ENCODE measurements at places on chromosomes 6 and 20. TPM values are rescaled to one million over a fixed set of nuclear protein-coding genes. Genes with fewer than 3 reads are reported as not detected.

- no peak for DNase-seq
Observed at GRCh38 chr6:127963495-127963894, 62.6 kb upstream of the THEMIS start.

DNA sequence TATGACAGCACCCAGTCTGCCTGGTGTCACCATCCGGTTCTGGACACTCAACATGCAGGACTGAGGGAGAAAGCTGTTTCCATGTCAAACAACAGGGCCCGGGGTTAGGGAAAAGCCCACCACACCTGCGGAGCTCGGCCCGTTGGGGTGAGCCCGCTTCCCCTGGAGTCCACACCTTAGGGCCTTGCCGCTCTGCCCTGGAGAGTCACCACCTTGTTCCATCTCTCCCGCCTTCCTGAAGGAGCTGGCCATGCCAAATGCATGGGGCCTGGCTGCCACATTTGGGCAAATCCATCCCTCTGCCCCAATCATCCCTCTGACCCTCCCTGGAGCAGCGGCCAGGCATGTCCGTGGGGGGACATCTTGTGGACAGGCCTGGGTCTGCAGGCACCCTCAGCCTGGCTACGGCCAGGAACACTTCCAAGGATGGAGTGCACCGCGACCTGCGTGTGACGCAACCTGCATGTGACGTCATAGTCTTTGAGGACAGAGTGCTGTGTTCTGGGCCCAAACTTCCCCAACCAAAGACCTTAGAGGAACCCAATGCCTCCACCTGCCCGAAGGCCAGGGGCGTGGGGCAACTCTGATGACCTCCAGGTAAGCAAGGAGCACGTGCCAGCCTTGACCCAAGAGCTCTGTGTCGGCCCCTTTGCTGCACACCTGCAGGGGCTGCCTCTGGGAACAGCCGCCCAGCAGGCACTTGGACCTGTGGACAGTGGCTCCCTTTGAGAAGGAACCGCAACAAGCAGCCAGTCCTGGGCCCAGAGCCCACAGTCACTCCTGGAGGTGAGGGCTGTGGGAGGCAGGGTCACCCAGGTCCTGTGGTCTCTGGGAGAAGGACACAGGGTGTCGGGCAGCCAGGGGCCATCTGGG lies 1.7 kb downstream of the CABLES2 start:
- peak; percentile 64 for DNase-seq

DNA sequence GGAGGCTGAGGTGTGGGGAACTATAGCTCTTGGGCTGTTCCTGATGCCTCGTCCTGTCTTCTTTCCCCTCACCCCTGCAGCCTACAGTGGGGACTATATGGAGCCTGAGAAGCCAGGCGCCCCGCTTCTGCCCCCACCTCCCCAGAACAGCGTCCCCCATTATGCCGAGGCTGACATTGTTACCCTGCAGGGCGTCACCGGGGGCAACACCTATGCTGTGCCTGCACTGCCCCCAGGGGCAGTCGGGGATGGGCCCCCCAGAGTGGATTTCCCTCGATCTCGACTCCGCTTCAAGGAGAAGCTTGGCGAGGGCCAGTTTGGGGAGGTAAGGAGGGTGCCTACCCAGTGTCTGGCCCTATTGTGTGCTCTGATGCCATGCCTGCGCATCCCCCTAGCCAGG lies 11.5 kb upstream of the GTF2H4 start:
- no peak for DNase-seq

GRCh38 chr20:458776-459175 lies 3.6 kb downstream of the TBC1D20 start:
- no peak for DNase-seq

- DNase-seq, result no peak
Observed at GRCh38 chr20:17406051-17406590, 125.1 kb downstream of the BFSP1 start.

DNA sequence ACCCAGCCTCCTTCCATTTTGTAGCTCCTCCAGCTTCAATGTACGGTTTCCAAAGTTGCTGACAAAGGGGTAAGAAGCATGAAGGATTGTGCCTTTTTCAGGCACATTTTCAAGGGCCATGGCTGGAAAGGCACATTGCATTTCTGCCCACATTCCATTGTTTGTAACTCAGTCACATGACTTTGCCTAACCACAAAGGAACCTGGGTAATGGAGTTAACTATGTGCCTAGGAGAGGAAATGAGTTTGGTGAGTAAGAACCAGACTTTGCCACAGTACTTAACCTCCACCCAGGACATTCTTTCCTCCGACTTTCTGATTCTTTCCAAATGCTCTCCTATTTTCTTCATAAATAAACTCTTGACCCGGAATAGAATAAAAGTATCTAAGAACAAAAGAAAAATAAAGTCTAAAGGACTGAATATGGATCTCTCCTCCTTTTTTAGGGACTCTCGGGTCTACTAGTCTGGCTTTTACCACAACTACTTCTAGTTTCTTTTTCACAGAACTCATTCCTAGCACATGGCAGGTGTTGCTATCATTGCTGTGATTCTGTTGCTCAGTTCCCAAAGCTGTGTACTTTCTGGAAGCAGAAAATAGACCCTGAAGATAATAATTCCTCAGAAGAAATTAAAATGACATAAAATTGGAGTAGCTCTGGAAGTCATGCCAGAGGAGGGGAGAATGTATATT lies 81.5 kb upstream of the ISM1 start:
- DNase-seq, result no peak

- DNase-seq, result no peak
Observed at GRCh38 chr6:52336919-52337561, 24.9 kb upstream of the PAQR8 start.

DNA sequence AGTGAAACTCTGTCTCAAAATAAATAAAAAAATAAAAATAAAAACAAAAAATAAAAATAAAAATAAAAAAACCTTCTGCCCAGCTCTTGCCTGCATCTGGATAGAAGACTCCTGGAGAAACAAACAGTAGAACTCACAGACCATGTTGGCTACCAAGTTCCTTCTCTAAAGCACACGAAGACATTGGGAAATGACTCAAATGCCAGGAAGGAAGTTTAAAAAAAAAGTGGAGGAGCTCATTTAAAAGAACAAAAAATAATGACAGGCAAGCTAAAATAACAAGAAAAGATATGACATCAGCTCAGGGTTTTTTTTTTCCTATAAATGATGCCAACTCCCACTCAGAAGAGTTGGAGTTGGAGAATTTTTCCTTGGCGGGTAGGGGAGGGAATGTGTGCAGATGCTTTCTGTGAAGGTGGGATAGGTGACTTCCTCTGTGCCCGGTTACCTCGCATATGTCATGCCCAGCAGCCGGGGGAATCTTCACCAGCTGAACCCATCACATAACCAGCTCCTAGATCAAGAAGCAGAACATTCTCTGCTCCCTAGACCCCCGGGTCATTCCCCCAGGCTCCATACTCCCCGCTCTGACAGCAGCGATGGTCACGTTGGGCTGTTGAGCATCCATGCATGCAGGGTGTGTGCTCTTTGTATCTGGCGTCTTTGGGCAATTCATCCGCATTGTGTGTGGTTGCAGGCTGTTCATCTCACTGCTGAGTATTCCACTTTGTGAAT lies 17.3 kb upstream of the CD93 start:
- no peak for DNase-seq

GRCh38 chr6:157185171-157185570 lies 138.1 kb downstream of the TMEM242 start:
- no peak for DNase-seq

DNA sequence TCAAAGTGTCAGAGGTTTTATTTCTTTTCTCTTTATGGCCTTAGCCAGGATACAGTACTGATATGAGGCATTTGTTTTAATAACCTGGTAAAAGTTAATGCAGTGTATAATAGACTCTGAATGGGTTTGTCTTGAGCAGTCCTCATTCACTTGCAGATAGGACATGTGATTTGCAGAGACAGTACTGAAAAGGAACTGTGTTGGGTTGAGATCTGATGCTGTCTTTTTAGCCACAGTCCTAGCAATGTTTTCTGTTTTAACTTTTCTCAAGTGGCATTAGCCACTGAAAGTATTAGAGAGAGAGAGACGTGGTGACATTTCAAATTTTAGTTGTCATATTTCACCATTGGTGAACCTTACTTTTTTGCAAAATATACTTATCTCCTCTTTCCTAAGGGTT lies 547.2 kb upstream of the MAN1A1 start:
- DNase-seq, result no peak

DNA sequence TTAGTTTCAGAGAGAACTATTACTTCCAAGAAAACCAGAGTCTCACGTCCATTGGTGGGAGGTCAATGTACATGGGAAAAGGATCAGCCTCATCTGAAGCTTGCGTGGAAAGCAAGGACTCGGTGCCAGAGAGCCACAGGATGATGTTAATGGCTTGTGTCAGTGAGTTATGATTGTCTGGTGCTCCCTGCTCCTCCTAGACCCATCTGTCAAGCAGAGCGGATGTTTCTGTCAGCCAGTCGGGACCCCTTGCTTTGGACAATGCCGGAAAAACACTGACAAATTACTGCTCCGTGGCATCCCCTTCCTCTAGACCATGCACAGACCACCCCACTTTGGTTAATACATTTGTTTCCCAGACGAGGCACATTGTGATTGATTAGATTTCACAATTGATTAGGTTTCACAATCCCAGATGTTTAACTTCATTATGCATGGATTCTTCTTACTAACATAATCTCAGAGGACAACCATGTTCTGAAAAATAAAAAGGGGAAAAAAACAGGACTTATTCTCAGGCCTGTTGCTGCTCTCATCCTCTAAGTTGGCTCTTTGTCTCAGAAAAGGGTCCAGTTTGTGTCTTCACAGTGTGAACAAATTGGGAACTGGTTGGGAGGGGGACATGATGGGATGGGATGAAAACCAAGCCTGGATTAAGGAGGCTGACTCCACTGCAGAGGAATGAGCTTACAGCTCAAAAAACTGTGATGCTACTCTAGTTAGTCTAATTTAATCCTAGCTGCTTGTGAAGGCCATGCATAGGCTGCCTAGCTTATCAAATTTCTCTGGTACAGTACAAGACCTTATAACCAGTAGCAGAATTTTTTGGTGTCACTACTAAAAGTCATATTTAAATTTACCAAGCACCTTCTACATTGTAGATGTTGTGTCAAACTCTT lies 51.9 kb downstream of the UNC5CL start:
- no peak for DNase-seq

GRCh38 chr6:130788954-130789353 lies 38.3 kb upstream of the SMLR1 start:
- DNase-seq, result no peak

GRCh38 chr6:23302514-23302913 lies 733.1 kb downstream of the HDGFL1 start:
- no peak for DNase-seq

GRCh38 chr6:133548423-133549159 lies 307.4 kb downstream of the EYA4 start:
- no peak for DNase-seq

DNA sequence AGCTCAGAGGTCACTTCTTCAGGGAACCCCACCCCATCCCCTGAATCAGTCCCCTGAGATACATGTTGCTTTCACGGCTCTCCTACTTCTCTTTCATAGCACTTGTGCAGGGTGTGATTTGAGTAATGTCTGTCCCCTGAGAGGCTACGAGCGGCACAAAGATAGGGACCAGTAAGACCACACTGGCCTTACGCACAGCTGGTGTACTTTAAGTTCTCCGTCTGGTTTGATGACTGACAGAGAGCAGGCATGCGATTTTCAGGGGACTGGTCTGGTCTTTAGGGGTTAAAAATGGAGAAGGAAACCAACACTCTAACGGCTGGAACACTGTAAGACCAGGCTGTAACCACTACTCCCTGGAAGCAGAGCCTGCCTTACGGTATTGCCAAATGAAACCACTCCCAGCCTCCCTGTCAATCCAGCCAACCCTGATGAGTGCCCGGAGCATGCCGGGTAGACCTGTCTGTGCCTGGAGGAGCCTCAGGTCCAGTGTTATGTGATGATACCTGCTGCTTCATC lies 47.1 kb downstream of the ELMO2 start:
- DNase-seq, result no peak

- no peak for DNase-seq
Observed at GRCh38 chr6:166307082-166308032, 835 bp downstream of the PRR18 start.

DNA sequence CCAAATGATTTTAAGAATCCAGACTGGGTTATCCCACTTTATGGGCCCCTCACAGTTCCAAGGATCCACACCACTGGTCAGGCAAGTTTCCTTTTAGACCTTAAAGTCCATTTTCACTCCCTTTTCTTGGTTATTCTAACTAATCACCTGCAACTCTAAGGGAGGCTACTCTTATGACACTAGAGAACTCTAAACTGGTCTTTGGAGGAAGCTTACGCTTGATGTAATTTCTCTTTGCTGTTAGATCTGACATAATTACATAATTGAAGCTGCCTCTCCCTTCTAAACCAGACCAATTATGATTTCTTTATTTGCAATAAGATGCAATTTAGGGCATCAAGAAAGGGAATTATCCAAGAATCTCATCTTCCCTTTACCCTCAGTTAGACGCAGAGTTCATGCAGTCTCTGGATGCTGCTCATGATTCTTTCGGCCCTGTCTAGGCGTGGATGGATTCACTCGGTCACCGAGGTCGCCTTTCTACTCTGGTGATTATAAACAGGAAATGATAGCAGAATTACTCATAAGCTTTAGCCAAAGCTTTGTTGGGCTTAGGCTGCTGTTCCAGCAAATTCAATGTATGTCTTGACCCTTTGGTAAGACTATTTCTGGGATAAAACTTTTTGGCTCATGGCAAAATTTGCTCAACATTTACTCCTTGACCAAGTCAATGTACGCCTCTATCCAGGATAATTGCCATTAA lies 166.4 kb upstream of the PRND start:
- peak; percentile 41 for DNase-seq

- no peak for DNase-seq
Observed at GRCh38 chr6:100160930-100161329, 166.9 kb upstream of the MCHR2 start.

- DNase-seq, result no peak
Observed at GRCh38 chr20:32495949-32496348, 89.2 kb downstream of the NOL4L start.

GRCh38 chr20:3165473-3166337 lies 6.0 kb upstream of the FASTKD5 start:
- DNase-seq, result no peak

DNA sequence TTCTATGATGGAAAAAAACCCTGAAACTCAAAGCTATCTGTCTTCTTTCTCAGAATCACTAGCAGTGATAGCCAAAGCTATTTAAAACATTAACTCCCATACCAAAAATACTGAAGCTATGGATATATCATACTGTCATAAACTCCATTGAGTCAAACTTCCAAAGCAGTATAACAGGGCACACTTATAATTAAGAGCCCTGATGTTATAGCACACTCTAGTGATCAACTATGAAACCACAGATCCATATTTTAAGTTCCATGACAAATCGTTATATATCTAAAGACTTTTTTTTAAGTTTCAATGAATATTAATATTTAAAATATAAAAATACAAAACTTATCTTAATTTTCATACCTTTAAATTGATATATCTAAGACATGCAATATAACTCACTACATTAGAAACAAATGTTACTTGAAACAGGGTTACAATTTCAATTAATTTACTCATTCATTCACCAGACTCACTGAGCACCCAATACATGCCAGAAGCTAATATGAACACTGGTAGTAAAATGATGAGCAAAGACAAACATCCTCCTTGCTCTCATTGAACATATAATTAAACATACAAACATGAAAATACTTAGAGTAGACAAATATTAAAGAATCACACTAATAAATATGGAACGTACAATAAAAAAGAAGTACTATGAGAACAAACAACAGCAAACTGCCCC lies 69.3 kb downstream of the IBTK start:
- no peak for DNase-seq

The HLA-DRB5 gene
- not detected for total RNA-seq

The CRISP3 gene
- total RNA-seq, result 0.48 TPM

The MAVS gene
- 53.6 TPM for total RNA-seq

The BPIFB2 gene
- total RNA-seq, result not detected

The OLIG3 gene
- total RNA-seq, result not detected

The POPDC3 gene
- total RNA-seq, result 14.8 TPM

The CAGE1 gene
- total RNA-seq, result 0.13 TPM

The CRIP3 gene
- total RNA-seq, result 10.0 TPM

The GNAS-AS1 gene
- 5.7 TPM for total RNA-seq

The MICB gene
- 37.8 TPM for total RNA-seq

Measured in PC-9 (cell line).